ENCODE measurements at places on chromosomes 7 and 10.

DNA sequence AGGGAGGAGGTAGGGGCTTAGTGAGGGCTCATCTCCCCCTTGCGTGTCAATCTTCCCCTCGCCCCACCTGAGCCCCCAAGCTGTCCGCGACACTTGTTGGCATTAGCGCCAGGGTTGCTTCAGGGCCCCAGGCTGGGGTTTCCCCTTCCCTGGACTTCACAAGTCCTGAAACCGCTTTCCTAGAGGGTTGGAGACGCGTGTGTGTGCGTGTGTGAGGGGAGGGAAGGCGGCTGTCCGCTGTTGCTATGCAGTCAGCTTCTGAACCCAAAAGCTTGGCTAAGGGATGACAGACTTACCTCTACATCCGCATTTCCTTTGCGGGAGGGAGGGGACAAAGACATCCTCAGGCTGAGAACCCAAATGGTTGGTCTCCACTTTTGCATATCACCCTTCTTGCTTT is 803 bp downstream of the GOLGA7B start:
- no peak for DNase-seq

- DNase-seq = no peak
These were observed 69.3 kb upstream of the PHYHIPL start for GRCh38 chr10:59107147-59107546.

- no peak for DNase-seq
These were observed 39.1 kb upstream of the FGL2 start for GRCh38 chr7:77238703-77239136.

DNA sequence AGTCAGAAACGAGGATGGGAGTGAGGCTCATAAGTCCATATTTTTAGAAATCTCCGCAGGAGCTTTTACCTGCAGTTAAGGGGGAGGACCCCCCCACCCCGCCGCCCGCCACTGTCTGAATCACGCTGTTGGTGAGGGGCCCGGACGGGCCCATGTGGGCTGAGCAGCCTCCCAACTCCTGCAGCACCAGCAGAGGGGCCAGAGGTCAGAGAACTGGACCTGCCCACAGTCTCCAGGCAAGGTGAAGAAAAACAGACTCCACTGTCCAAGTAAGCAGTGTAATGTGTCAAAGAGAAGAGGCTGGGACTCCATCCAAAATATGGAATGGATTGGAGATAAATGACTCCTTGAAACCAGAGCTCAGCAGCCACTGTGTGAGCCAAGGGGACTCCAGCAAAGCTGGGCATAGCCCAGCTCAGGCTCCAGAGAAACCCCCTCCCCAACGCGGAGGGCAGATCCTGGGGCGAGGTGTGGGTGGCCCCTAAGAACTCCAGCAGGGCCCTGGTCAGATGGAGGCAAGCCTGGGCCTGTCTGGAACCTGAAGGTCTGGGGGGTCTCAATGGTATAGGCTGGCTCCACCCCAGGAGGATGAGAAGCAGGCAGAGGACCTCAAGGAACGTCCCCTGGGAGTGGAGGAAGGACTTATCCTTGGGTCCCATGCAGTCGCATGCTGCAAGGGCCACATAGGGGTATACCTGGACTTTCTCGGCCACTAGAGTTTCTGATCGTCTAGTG is 128.5 kb upstream of the TNS3 start:
- DNase-seq = no peak

DNA sequence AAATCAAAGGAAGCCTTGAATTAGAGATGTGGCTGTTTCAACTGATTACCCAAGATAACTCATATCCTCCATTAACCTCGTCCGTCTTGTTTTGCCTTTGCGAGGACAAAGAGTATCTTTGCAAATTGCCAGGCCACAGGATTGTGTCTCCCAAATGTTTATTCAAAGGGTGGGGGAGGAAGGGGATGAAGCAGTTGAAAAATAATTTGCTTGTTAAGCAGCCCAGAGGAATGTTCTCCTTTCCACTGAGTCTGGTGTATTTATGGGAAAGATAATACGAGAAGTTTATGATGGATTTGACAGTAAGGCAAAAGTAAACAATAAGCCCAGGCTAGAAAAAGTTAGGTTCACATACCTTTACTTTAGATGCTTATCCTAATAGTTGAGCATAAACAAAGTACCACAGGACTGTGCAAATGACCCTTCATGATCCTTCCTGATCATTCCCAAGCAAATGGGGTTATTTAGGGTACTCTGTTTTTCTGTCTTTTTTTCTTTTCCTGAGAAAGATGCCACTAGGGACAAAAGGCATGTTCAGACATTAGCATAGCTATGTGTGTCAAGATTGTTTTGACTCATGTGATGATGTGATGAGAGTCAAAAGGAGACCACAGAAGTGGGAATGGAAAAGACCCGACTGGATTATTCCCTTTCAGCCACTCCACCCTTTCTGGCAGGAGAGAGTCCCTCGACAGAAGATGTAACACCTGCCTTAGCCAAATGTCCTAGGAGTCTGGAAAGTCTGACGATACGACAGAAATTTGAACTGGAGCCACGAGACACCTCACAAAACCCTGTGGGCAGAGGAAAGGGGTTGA is 243.0 kb upstream of the GLI3 start:
- no peak for DNase-seq

DNA sequence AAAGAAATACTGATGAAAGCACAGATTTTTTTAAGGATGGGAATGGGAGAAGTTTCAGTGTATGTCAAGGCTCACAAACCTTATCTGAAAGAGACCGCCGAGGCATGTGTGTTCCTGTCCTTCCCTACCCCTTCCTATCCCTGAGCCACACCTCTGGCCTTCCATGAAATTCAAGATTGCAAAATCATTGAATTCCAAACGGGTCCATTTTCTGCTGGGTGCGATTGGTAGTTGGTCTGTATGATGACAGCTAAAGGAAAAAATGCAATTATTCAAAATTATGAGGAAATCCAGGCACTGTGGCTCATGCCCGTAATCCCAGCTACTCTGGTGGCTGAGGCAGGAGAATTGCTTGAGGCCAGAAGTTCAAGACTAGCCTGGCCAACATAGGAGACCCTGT is 170.1 kb downstream of the ARHGAP12 start:
- DNase-seq = no peak

Measured in stimulated activated CD8-positive, alpha-beta memory T cell treated with anti-CD3 and anti-CD28 coated beads, Interleukin-4, amount 100 ng/mL, for 24 hours (primary cell).